Testis (tissue), 5 donors: ENCODE measurements at places on chromosomes 2 and 18.

DNA sequence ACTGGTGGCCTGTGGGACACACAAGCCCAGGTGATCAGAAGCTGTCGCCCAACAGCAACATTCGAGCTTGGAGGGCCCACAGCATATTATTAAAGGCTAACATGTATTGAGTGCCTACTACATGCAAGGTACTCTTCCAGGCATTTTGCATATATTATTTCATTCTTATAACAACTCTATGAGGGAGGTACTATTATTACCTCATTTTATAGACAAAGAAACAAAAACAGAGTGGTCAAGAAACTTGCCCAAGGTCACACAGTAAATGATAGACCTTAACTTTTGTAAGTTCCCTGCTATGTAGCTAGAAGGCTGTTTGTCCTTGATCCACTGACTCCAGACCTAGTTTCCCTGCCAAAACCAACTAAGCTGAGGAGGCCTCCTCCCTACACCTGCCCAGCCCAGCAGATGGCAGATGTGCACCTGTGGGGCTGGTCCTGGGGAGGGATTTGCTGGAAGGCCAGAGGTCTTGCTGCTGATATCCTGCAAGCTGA lies 35.7 kb downstream of the KANSL3 start:
- H3K4me1 ChIP-seq: no peaks in the 10 kb centered on the region
- no peak overlapping the region for H3K4me3 ChIP-seq
- H3K36me3 ChIP-seq: no peaks in the 10 kb centered on the region
- no peaks in the 10 kb centered on the region for H3K27me3 ChIP-seq
- DNase-seq: no peak
- H3K27ac ChIP-seq: no peak overlapping the region

DNA sequence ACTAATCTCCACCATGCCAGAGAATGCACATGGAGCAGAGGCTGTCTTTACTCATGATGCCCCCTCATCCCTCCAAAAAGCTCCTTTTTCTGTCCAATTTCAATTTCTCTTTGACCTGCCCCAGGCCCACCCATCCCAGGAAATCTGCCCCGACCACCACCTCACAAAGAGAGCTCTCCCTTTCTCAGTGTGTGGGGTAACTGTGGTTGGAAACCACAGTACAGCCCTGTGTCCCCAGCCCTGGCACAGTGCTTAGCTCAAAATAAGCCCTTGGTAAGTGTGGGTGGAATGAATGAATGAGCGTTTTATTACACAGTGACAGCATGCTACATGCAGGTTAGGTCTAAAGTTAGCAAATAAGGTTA lies 43.7 kb upstream of the CAB39 start:
- H3K4me1 ChIP-seq: no peaks in the 10 kb centered on the region
- no peak overlapping the region for H3K27ac ChIP-seq
- no peaks in the 10 kb centered on the region for H3K36me3 ChIP-seq
- H3K27me3 ChIP-seq: no peaks in the 10 kb centered on the region
- no peak overlapping the region for H3K4me3 ChIP-seq

- H3K36me3 ChIP-seq: no peaks in the 10 kb centered on the region
- no peak overlapping the region for H3K27ac ChIP-seq
- no peak for DNase-seq
These were observed 16.8 kb downstream of the HDLBP start for GRCh38 chr2:241298673-241299072.

DNA sequence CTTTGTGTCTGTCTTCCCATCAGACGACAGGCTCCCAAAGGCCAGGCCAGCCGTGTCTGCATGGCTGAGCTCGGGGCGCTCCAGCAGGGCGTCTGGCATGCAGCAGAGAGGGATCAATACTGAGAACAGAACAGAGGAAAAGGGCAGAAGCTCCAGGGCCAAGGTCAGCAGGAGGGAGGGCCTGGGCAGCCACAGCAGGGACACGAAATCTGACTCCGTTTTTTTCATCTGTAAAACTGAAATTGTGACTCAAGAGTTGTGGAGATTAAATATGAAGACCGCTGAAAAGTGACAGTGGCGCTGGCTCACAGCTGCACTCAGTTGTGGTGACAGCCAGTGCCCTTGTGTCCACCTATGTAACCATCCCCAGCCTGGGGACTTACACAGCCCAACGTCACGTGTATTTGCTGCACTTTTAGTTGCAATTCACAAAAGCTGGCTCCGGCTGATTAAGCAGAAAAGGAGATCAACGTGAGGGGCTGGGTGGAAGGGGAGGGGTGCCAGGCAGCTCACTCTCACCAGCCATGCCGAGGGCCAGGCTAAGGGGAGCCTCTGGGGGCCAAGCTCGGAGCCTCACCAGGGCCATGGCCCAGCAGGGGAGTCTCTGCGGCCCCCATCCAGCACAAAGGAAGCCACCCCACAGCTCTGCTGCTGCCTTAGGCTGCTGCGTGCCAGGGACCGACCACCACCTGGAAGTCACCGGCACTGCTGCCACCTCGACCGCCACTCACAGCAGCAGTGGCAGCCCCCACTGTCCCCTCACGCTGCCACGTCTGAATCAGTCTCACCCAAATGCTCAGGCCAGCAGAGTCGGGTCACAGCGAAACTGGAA lies 74.7 kb downstream of the EIPR1 start:
- no peaks in the 10 kb centered on the region for H3K36me3 ChIP-seq
- H3K4me3 ChIP-seq: no peak overlapping the region
- no peak overlapping the region for H3K27ac ChIP-seq
- H3K27me3 ChIP-seq: no peaks in the 10 kb centered on the region

DNA sequence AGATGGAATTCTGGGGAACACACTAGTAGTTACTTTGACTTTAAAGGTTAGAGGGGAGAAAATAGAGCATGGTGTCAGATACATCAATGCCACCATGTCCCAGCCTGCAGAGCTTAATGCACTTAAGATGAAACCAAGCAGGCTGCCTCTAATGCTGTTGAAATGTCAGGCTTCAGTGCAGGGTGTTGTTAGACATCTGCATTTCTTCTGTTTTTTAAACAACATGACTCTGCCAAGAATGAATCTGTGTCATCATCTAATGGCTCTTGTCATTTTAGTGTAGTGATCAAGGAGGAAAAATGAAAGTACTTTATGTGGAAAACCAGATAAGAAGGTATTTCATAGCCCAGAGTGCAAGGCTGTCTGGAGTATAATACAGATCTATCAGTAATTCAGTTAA lies 29.9 kb downstream of the LYPD1 start:
- no peaks in the 10 kb centered on the region for H3K36me3 ChIP-seq
- no peaks in the 10 kb centered on the region for H3K4me1 ChIP-seq
- DNase-seq: no peak
- no peaks in the 10 kb centered on the region for H3K27me3 ChIP-seq
- H3K4me3 ChIP-seq: no peak overlapping the region
- no peak overlapping the region for H3K27ac ChIP-seq

DNA sequence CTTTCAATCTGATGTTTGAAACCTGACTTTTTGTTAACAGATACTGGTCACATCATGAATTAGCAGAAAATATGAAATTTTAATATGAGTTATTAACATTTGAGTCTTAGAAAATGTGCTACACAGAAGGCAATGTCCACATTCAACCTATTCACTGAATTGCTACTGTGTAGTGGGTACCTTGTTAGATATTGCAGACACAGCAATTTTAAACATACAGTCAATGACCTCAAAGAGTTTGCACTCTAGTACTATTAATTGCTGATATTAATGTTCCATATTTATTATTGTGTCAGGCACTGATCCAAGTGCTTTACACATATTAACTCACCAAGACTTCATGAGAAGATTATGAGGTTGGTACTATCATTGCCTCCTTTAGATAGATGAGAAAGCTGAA lies 385.4 kb upstream of the PKDCC start:
- H3K27me3 ChIP-seq: no peaks in the 10 kb centered on the region
- no peak for DNase-seq
- H3K27ac ChIP-seq: no peak overlapping the region
- H3K4me3 ChIP-seq: no peak overlapping the region

- H3K27ac ChIP-seq: no peak overlapping the region
- H3K4me1 ChIP-seq: no peaks in the 10 kb centered on the region
These were observed 83.6 kb downstream of the RTTN start for GRCh38 chr18:70121842-70122241.

DNA sequence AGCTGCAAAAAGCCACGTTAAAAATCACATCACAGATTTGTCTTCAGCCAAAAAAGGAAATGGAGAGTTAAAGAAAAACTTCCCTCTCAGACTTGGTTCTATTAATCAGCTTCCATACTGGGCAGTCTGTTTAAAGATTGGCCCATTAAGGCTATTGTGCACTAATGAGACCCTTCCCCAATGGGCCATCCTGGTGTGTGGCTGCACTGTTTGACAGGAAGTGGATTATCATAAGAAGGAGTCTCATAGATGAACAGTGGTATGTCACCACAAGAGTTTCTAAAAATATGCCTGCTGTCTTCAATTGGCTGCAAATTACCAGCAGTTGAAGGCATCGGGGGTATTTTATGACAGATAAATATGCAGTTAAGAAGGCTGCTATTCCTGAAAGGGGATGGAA lies 247.6 kb upstream of the THSD7B start:
- H3K4me3 ChIP-seq: no peak overlapping the region
- no peaks in the 10 kb centered on the region for H3K27me3 ChIP-seq
- no peak for DNase-seq
- H3K27ac ChIP-seq: no peak overlapping the region
- H3K36me3 ChIP-seq: no peaks in the 10 kb centered on the region

DNA sequence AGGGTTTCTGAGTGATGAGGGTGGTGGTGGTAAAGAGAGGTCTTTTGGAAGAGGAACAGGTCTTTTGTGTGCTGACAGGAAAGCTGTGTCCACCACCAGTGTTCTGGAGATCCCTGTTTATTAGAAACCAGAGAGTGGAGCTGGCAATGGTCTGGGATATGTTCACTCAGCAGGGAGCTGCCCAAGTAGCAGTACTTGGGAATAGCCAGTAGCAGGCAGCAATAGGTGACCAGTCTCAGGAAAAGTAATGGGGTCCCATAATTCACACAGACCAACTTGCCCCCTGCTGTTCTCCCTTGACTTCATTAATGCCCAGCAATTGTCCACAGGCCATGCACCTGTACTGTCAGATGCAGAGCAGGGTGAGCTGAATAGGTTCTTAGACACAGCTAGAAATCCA lies 1.8 kb downstream of the TSPYL6 start:
- no peak for DNase-seq
- no peak overlapping the region for H3K27ac ChIP-seq
- H3K4me1 ChIP-seq: no peaks in the 10 kb centered on the region
- H3K36me3 ChIP-seq: no peaks in the 10 kb centered on the region

GRCh38 chr2:4995466-4995865 lies 696.7 kb upstream of the SOX11 start:
- no peak overlapping the region for H3K4me3 ChIP-seq
- H3K4me1 ChIP-seq: no peaks in the 10 kb centered on the region

DNA sequence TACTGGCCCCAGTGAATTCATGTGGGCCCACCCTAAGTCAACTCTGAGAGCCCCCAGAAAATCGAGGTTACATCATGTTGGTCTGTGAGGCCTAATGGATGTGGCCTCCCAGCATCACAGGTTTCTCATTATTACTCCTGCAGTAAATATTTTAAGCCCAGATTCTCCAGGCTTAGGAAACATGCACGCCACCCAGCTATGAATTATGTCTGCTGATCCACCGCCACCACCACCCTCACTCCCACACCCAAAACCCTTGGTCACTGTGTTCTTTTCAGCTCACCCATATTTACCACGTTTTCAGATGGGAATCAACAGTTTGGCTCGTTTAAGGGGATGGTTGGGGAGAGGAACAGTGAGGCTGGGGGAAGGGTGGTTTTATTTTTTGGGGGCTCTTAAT lies 128.6 kb downstream of the NCK2 start:
- no peaks in the 10 kb centered on the region for H3K27me3 ChIP-seq
- no peaks in the 10 kb centered on the region for H3K36me3 ChIP-seq
- H3K4me1 ChIP-seq: peaks cover 13% of the 10 kb centered on the region
- H3K4me3 ChIP-seq: no peak overlapping the region
- no peak overlapping the region for H3K27ac ChIP-seq
- DNase-seq: peak; percentile 12

DNA sequence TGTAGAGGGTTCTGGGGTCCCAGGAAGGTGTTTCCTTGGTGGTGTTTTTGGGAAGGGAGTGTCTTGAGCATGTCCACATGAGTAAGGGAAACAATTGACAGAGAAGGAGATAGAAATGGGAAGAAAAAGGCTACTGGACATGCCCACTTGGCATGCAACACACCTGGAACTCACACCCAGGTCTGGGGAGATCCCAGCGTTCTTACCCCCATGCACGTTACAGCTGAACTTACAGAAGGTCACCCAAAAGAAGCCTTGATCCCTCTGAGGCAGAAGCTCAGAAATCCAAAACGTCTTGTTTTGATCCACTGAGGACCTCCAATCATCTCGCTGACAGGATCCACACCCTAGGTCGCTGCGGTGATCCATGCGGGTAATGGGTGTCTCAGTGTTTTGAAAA lies 142.0 kb downstream of the ZNF516 start:
- DNase-seq: peak; percentile 9
- H3K4me3 ChIP-seq: no peak overlapping the region
- peaks cover 6% of the 10 kb centered on the region for H3K4me1 ChIP-seq
- H3K36me3 ChIP-seq: no peaks in the 10 kb centered on the region
- no peaks in the 10 kb centered on the region for H3K27me3 ChIP-seq

GRCh38 chr2:109168716-109169115 lies 39.7 kb downstream of the SH3RF3 start:
- no peaks in the 10 kb centered on the region for H3K27me3 ChIP-seq
- no peak overlapping the region for H3K4me3 ChIP-seq
- H3K36me3 ChIP-seq: no peaks in the 10 kb centered on the region
- H3K4me1 ChIP-seq: peaks cover 36% of the 10 kb centered on the region
- no peak for DNase-seq

DNA sequence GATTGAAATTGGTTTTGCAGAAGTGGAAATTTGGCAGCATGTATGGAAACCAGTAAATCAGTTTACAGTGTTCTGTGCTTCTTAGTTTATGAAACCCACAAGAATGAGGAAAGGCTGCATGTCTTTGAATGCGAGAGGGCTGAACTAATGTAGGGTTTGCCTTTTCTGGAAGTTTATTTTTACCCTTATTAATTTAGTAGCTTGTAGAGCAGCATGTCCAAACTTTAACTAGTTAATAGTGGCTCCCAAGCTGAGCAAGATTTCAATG lies 50.4 kb downstream of the LDLRAD4 start:
- no peaks in the 10 kb centered on the region for H3K27me3 ChIP-seq
- no peaks in the 10 kb centered on the region for H3K36me3 ChIP-seq
- peaks cover 37% of the 10 kb centered on the region for H3K4me1 ChIP-seq

GRCh38 chr18:8084160-8084559 lies 517.0 kb downstream of the PTPRM start:
- no peak overlapping the region for H3K4me3 ChIP-seq
- H3K27me3 ChIP-seq: no peaks in the 10 kb centered on the region
- no peaks in the 10 kb centered on the region for H3K4me1 ChIP-seq
- H3K27ac ChIP-seq: no peak overlapping the region

DNA sequence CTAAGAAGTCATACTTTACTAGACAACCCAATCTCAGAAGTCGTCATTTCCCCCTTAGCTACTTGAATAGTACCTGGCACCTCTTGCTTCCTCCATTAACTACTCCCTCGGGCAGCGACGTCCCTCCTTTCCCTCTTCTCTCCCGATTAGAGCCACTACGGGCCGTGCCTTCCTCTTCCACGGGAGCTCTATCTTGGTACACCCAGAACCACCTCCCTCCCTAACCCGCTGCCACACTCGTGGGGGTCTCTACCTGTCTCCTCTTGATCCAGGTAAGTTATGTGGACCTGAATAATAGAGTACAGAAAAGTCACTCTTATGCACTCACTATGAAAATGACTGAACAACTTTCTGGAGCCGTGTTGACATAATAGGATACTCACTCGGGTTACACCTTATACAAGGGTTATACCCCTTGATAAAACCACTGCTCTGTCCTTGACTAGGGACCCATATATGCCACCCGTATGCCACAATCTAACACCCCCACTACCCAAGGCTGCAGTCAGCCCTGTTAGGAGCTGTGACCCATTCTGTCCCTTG lies 595 bp upstream of the HDHD2 start:
- H3K27me3 ChIP-seq: no peaks in the 10 kb centered on the region
- no peaks in the 10 kb centered on the region for H3K36me3 ChIP-seq
- H3K4me1 ChIP-seq: peaks cover 14% of the 10 kb centered on the region
- H3K4me3 ChIP-seq: peak overlapping the region; percentile 70
- no peak for DNase-seq
